Endodermal cell (in vitro differentiated cells): ENCODE measurements at places on chromosomes 12 and 14. TPM values are rescaled to one million over a fixed set of nuclear protein-coding genes. Genes with fewer than 3 reads are reported as not detected.

- no peaks in the 10 kb centered on the region for H3K27me3 ChIP-seq
- H3K27ac ChIP-seq = no peak overlapping the region
- no peaks in the 10 kb centered on the region for H3K4me1 ChIP-seq
- no peaks in the 10 kb centered on the region for H3K36me3 ChIP-seq
- no peak for DNase-seq
- H3K4me3 ChIP-seq = no peak overlapping the region
Observed at GRCh38 chr12:52537101-52537500, 15.8 kb downstream of the KRT71 start.

The SMCO2 gene
- 1.0 TPM in 1 of 2 replicates, not detected in the other for total RNA-seq

The OVCH1 gene
- total RNA-seq = 0.43 and 0.73 TPM in 2 replicates

The PIWIL1 gene
- not detected in 2 replicates for total RNA-seq

DNA sequence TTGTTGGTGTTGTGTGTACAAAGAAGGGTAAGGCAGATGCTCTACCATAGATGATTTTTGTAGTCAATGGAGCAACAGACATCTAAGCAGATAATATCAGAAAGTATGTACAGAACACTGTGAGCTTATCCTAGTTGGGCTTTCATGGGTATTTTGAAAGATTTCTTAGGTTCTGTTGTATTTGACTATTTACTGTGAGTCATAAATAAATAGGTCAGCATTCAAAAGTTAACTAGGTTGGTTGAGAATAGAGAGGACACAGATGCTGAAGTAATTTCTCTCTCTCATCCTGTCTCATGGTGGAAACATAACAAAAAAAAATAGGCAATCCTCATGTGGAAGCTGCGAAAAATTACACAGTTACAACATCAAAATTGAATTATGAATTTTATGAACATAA is 413.5 kb downstream of the CCDC91 start:
- no peak overlapping the region for H3K4me3 ChIP-seq
- H3K27ac ChIP-seq = no peak overlapping the region
- no peak for DNase-seq
- H3K4me1 ChIP-seq = no peaks in the 10 kb centered on the region
- no peaks in the 10 kb centered on the region for H3K27me3 ChIP-seq

DNA sequence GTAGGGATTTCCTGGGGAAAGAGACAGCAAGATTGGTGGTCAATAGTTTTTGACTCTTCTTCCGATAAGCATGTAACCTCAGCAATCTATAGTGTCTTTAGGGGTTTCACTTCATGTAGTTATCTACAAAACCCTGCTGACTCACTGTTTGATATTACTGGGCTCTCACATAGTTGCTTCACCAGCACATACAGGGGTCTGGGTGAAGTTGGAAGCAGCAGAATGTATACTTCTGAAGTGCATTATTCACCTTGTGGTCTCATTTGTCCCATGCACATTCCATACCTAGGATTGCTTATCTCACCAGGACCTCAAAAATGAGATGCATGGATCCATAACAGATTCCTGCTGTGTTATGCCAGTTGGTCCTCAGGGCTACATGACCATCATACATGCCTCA is 280.0 kb downstream of the LRIG3 start:
- no peaks in the 10 kb centered on the region for H3K27me3 ChIP-seq
